Stimulated activated CD4-positive, alpha-beta T cell treated with anti-CD3 and anti-CD28 coated beads, TNF-alpha, amount 100 ng/mL, for 1 hour (primary cell): ENCODE measurements at places on chromosomes 2 and 18.

DNA sequence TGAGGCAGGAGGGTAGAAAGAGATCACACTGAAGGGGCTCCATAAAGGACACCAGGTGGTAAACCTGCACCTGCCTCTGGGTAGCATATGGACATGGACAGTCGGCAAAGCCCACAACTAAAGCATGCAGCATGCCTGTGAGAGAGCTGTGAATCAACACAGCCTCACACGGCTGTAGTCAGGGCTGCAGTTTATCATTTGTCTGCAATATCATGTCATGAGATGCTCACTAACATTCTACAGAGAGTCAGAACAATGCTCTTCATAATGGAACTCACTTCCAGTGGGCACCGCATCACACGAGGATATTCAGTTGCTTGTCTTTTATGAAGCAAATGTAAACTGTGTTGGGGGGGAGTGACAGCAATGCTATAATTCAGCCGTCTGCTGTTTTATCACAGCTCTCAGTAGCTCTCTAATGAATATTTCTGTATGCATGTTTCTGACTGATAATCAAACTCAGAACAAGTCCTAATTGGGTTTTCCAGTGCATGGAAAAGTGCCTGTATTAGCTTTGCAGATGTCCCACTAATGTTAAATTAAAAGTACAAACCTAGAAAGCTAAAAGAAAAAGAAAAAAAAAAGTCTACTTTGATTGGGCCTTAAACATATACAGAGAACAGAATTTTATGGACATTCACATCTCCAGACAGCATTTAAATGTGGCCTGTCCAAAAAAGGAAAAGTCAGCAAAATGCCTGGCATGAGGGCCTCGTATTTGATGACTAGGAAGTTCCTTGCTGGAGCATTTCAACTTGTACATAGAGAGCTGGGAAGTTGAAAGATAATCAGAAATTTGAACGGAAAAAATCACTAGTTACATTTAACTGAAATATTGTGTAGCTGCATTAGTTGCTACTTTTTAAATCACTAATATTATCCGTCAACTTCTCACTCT lies 406.1 kb upstream of the SOX11 start:
- DNase-seq: no peak

GRCh38 chr2:197378494-197379307 lies 56.1 kb downstream of the SF3B1 start:
- peak; percentile 18 for DNase-seq

GRCh38 chr2:242058116-242058680 lies 188.7 kb downstream of the RTP5 start:
- no peak for DNase-seq

DNA sequence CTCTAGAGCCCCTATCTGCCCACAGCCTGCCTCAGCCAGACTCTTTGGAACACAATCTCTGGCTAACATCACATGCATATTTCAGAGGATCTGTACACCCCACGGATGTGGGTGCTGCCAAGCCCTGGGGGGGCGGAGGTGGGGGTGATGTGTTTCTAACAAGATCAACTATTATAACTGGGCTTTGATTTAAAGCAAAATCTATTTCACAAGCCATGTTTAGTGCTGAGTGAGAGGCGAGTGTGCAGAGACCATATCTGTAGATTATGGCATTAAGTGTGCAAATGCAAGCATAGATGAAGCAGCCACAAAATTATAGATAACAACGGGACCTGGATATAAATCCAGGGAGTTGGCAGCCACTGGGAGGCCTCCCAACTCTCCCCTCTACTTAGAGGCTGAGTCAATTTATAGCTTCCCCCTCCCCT lies 135.8 kb upstream of the SMAD2 start:
- DNase-seq: no peak

GRCh38 chr18:62550746-62551145 lies 27.9 kb downstream of the ZCCHC2 start:
- DNase-seq: no peak

- no peak for DNase-seq
Measured at GRCh38 chr18:76426737-76427305, 68.2 kb downstream of the ZNF516 start.

GRCh38 chr2:191443446-191443845 lies 198.2 kb downstream of the MYO1B start:
- no peak for DNase-seq

DNA sequence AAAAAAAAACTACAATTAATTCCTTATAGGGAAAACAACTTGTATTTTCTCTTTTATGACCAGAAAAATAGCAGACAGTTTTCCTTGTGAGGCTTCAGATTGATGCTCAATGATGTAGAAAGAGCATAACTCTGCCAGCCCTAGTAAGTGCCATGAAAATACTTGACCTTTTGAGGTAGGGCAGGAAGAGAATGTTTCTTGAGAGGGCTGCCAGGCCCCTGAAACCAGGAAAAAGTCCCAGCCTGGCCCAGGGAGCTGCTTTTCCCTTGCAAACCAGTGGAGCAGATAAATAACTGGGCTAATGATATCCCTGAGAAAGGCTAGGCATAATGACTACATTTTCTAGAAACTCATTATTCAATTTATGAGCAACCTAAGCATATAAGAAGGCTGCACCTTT lies 126.8 kb downstream of the SLC8A1 start:
- no peak for DNase-seq

GRCh38 chr2:58764338-58765104 lies 523.4 kb upstream of the FANCL start:
- DNase-seq: no peak

DNA sequence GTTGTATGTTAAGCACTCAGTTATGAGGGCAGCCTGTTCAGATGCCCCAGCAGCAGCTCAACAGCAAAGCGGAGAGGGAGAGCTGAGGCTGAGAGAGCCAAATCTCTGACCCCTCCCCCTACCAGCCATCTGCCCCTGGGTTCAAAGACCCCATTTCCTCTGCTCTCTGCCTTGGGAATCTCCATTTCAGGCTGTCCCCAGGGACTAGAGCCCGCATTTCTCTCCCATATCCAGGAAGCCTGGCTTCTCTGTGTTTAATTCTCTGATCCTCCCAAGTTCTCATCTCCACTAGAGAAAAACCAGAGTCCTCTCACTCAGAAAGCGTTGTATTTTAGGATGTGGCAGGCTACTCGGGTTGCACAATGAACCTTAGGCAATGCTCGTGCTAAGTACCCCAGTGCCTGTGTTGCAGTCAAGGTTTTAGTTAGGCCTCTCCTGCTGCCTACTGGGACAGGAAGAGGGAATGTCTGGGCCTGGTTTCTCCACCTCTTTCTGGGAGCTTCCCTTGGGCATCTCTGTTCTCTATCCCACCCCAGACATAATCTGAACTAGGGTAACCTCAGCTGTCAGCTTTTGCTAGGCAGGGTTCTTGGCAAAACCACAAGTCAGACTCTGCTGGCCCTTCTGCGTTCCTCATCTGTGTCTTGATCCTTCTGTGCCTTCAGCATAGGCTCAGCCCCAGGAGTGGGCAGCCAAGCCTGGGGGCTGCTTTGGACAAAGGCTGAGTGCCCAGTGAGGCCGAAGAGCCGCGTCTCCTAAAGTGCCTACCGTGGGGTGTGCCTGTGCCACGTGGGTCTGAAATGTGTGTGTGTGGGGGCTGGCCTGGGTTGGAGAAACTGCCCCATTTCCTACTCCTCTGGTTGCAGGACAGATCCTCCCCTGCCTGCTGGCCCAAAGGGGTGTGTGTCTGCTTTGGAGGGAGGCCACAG lies 96.8 kb downstream of the STPG4 start:
- no peak for DNase-seq

DNA sequence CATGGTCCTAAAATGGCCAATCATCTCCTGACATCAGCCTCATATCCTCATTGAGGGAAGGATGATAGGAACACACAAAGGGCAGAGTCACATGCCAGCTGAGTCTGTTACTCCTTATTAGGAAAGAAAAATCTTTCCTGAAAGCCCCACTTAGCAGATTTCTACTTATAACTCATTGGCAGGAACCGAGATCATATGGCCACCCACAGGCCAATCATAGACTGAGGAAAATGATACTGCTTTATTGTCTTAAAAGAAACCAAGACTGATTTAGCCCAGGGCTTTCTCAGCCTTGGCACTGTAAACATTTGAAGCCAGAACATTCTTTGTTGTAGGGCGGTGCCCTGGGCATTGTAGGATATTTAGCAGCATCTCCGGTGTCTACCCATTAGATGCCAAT lies 18.7 kb downstream of the GKN2 start:
- DNase-seq: no peak

- no peak for DNase-seq
Measured at GRCh38 chr18:24964216-24964615, 387.8 kb downstream of the ZNF521 start.

GRCh38 chr2:118053681-118054080 lies 34.6 kb upstream of the INSIG2 start:
- DNase-seq: no peak

DNA sequence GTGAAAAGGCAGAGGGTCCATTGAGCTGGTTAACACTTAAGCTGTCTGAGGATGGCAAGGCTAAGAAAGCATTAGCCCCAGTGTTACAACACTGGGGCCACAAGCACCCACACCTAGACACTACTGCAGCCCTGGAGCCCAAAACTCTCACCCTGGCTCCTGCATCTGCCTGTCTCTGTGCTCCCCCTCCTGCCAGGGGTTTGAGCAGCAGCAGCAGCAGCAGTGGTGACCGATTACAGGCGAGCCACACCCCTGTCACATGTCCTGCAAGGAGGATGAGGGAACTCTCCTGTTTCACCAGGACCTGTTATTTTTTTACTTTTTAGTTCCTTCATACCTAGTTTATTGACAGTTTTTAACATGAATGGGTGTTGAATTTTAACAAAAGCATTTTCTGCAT lies 326.7 kb upstream of the MAP2 start:
- DNase-seq: no peak
